GM06990 (cell line): ENCODE measurements at places on chromosomes 6 and 20.

GRCh38 chr6:105428342-105428957 is 25.6 kb upstream of the PREP start:
- no peak for DNase-seq

DNA sequence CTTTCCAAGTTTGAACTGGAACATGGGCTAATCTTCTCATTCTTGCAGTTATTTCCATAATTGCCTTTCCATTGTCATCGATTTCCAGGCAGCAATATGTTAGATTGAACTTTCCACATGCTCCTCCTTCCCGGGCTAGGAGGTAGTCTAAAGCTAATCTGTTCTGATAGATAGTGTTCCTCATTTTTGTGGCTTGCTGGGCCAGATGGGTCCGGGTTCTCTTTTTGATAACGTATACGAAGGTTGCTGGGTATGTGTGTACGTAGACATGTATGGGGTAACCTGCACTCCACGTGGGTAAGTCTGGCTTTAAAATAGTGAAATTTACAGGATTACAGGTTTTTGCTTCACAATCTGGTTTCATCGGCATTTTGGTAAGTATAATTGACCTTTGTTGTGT is 14.0 kb upstream of the GMPR start:
- no peak for DNase-seq

- DNase-seq, result no peak
These were observed 20.1 kb upstream of the FAXC start for GRCh38 chr6:99369533-99369932.

- DNase-seq, result no peak
These were observed 144.5 kb upstream of the RALGAPA2 start for GRCh38 chr20:20856956-20857355.

DNA sequence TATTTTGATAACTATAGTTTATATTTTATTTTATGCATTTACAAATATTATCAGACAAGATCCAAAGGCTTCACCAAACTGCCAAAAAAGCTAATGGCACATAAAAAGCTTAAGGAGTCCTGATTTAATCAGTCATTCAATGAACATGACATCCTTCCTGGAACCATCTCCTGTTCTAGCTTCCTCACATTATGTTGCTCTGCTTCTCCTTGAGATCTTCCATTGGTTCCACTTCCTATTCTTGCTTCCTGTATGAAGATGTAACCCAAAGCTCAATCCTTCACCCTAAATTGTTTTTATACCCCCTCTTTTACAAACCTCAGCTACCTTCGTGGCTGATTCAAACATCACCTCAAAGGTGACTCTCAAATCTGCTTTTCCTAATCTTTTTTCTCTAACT is 4.5 kb upstream of the BRD2 start:
- DNase-seq, result no peak

GRCh38 chr6:155223646-155224451 is 40.0 kb upstream of the CLDN20 start:
- DNase-seq, result peak; percentile 70

DNA sequence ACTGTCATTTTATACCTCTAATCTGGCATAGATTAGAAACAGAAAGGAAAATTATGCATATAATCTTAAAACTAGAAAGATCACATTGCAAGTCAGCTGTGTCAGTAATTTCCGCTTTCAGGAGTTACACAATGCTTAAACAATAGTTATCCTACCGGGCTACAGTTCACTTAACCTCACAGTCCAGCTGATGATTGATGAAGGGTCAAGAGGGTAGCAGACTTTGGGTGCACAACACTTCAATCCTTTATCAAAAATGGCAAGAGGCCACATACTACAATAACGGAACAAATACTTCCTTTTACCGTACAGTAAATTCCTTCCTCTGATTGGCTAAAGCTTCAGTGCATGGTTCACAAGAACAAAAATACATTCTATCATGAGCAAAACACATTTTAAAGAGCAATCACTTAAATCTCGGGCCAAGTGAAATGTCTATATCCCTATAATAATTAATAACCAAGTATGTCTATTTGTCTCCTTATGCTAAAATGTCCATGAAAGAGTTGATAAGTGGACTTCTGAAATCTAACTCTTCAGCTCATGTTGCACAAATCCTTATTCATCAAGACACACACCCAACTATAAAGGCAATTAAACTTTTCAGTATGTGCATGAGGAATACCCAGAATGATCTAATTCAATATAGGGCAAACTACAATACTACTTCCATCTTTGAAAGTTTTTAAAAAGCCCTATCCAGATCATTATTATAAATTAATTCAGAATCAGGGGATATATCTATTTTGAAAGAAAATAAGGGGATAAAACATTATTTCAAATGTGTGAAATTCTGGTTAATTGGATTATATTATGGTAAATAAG is 76.8 kb downstream of the HIVEP2 start:
- no peak for DNase-seq

- no peak for DNase-seq
These were observed 14.2 kb downstream of the ARID1B start for GRCh38 chr6:156791320-156791850.

DNA sequence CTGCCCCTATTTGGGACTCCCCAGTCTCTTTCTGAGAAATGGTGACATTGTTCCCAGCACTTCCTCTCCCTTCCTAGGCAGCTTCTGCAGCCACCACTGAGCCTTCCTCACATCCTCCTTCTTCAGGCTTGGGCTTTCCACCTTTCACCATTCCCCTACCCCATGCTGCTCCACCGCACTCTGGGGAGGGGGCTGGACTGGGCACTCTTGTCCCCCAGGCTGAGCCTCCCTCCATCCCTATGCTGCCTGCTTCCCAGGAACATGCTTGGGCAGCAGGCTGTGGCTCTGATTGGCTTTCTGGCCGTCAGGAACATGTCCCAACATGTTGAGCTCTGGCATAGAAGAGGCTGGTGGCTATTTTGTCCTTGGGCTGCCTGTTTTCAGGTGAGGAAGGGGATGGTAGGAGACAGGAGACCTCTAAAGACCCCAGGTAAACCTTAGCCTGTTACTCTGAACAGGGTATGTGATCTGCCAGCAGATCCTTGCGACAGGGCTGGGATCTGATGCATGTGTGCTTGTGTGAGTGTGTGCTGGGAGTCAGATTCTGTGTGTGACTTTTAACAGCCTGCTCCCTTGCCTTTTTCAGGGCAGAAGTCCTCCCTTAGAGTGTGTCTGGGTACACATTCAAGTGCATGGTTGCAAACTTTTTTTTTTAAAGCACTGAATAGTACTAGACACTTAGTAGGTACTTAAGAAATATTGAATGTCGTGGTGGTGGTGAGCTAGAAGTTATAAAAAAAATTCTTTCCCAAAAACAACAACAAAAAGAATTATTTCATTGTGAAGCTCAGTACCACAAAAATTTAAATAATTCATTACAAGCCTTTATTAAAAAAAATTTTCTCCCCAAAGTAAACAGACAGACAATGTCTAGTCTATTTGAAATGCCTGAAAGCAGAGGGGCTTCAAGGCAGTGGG is 2.1 kb upstream of the CDKN1A start:
- DNase-seq, result peak; percentile 52

DNA sequence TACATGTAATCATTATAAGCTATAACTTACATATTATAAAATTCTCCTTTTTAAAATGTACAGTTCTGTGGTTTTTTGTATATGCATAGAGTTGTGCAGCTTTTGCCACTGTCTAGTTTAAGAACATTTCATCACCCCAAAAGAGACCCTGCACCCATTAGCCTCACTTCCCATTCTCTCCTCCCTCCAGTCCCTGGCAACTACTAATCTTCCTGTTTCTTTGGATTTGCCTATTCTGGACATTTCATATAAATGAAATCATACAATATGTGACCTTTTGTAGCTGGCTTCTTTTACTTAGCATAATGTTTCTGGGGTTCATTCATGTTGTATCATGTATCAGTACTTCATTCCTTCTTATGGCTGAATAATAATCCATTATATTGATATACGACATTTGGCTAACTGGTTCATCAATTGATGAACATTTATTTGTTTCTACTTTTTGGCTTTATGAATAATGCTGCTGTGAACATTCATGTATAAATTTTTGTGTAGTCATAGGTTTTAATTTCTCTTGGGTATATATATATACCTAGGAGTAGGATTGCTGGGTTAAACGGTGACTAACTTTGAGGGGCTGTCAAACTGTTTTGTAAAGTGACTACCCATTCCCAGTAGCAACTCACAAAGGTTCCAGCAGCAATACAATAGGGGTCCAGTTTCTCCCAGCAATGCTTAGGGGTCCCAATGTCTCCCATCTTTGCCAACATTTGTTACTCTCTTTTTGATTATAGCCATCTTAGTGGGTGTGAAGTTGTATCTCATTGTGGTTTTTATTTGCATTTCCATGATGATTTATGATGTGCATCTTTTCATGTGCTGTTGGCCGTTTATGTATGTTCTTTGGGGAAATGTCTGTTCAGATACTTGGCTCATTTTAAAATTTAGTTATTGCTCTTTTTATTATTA is 10.7 kb downstream of the PTPRA start:
- no peak for DNase-seq

- no peak for DNase-seq
These were observed 31.0 kb upstream of the PSMF1 start for GRCh38 chr20:1087311-1087905.

DNA sequence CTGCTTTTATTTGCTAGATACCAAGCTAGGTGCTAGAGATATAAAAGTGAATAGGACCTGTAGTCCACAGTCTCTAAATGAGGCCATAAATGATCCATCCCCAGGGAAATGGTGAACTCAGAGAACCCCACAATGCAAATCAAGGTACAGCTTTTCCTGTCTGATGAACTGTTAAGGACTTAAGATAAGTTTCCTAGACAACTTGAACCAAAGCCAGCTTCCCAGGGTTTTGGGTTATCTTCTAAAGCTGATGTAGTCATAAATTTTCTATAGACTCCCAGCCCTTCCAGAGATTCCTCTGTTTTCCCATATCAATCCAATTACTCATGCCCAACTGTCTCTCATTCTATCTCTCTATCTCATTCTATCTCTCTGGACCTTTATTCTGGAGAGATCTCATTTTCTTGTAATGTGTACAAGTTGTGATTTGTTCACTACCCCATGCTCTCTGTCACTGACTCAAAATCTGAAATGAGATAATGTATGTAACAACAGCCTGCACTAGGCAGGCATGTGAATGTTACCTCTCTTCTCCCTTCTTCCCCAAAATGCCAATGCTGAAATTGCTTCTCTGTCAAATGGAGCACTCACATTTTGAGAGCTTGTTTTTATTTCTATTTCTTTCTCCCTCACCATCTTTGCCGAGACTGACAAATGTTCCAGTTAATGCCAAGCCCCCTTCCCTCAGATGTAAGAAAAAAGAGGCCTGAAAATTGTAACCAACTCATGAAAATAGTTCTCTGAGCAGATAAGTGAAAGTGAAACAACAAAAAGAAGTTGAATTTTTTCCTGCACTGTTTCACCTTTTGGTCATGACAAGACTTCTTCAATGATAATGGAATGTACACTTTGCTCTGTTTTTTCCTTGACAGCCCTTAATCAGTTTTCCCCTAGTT is 279.9 kb downstream of the SLC35F1 start:
- DNase-seq, result peak; percentile 9

DNA sequence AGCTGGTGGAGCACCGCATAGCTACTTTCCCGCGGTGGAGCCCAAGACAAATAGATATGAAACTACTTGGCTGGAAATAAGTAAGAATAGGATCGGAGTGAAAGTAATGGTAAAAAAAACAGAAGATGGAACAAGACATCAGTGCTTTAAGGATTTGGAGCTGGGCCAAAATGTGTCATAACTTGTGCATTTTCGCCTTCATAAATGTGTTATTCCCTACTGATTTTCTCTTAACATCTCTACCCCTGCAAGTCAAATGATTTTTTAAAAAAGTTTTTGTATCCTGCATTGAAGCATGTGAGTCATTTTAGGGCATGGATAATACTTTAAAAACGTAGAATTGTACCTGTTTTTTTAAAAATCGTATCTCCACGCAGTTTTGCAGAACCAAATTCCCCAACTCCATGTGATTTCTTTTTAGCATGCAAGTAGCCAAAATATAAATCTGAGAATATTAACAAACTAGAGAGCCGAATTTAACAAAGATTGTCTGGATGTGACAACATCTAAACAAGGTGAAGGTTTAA is 882 bp upstream of the FAM184A start:
- no peak for DNase-seq

DNA sequence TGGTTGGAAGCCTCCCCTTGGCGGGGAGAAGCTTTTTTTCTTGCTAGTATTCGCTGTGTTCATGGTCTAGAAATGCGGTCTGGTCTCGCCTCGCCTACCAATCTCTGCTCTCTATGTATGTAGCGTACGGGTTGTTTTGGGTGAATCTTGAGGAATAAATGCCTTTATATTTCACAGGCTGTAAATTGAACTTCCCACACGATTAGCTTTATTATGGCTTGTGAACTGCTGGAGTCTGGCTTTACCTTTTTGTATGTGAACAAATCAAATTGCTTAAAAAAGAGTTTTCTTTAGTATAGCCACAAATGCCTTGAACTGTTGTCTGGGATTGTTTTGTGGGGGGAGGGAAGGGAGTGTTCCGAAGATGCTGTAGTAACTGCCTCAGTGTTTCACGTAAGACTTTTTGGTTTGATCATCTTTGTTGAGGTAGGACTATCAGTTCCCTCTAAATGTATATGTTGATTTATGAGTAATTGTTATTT is 2.2 kb downstream of the INSM1 start:
- no peak for DNase-seq

- DNase-seq, result no peak
These were observed 164.3 kb downstream of the VEGFA start for GRCh38 chr6:43934183-43934802.

GRCh38 chr20:24657196-24657595 is 187.8 kb downstream of the SYNDIG1 start:
- DNase-seq, result no peak

- no peak for DNase-seq
These were observed 100.5 kb downstream of the LMBRD1 start for GRCh38 chr6:69696273-69696672.

- DNase-seq, result no peak
These were observed 82.4 kb downstream of the MAFB start for GRCh38 chr20:40606660-40607059.

- no peak for DNase-seq
These were observed 43.4 kb downstream of the SPDEF start for GRCh38 chr6:34512738-34513115.

- no peak for DNase-seq
These were observed 58.0 kb upstream of the SALL4 start for GRCh38 chr20:51860111-51860882.
